ENCODE measurements at places on chromosomes 3 and 15. TPM values are rescaled to one million over a fixed set of nuclear protein-coding genes. Genes with fewer than 3 reads are reported as not detected.

GRCh38 chr3:112649478-112649735, 8.5 kb upstream of the CCDC80 start:
- DNase-seq = no peak
- H3K27me3 ChIP-seq = no peaks in the 10 kb centered on the region
- H3K27ac ChIP-seq = no peak overlapping the region
- H3K36me3 ChIP-seq = no peaks in the 10 kb centered on the region

DNA sequence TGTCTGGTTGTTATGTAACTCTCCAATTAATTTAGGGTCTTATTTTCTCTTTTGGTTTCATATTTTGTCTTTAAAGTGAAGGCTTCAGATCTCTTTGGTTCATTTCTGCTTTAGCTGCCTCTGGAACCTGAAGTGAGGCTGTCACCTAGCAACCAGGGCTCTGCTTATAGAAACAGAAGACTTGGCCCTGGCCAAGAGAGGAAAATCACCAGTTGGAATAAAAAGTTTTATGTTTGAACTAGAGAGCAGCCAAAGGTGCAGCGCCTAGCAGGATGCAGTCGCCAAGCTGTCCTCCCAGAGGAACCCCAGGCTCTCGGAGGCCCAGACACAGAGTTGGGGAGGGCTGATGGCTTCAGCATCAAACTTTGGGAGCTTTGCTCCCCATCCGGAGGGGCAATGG, 41.1 kb downstream of the LYZL4 start:
- H3K27ac ChIP-seq = no peak overlapping the region
- H3K4me3 ChIP-seq = no peak overlapping the region
- no peaks in the 10 kb centered on the region for H3K36me3 ChIP-seq
- no peaks in the 10 kb centered on the region for H3K27me3 ChIP-seq

TGM5 gene
- 0.22 TPM for total RNA-seq

DNA sequence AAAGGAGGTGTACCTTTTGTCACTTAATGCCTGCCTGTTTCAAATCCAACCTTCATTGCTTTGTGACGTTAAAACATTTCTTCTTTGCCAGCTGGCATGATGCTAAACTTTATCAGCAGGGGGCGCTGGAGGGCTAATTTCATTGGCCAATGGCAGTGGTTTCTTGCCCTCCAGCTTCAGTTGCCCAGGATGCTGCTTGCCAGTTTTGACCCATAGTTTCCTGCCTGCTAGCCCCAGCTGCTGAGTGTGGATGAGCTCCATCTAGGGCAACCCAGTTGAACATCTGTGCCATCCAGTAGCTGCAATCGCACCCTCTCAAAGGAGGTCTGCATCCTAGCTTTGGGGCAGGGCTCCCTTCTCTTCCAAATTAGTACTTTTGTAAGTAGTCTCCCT, 22.1 kb downstream of the ACKR2 start:
- no peaks in the 10 kb centered on the region for H3K27me3 ChIP-seq
- DNase-seq = peak; percentile 73
- H3K4me1 ChIP-seq = peaks cover 50% of the 10 kb centered on the region
- H3K27ac ChIP-seq = no peak overlapping the region
- H3K36me3 ChIP-seq = no peaks in the 10 kb centered on the region

MAGEL2 gene
- total RNA-seq = not detected

DNA sequence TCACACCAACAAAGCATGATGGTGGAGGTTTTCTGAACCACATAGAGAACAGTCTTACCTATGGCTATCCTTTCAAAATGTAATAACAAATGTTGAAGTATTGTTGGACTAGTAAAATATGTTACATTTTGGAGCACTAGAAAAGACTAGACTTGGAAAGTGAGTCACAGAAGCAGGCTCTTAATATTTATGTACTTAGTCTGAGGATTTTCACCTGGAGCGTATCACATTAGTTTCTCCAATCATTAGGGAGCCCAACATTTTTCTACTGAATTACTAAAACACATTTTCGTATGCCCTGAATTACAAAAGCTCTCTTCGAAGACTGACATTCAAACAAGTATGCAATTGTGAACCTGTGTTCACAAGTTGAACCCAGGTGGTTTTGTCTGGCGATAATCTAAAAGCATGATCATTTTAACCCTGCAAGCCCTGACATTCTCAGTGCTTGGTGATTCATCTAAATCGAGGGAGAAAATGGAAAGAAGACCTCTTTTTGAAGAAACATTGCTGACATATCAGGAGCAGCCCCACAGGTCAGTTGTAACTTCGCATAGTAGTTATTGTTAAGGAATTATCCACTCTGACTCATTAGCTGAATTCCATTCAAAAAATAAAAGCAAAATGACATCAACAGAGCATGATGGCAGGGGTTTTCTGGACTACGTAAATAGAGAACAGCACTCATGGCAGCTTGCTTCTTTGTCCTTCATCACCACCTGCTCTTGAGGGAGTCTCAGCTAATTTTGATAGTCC, 679.8 kb upstream of the NECTIN3 start:
- H3K36me3 ChIP-seq = no peaks in the 10 kb centered on the region
- no peak for DNase-seq
- no peak overlapping the region for H3K4me3 ChIP-seq
- H3K27me3 ChIP-seq = no peaks in the 10 kb centered on the region
- H3K27ac ChIP-seq = no peak overlapping the region

DNA sequence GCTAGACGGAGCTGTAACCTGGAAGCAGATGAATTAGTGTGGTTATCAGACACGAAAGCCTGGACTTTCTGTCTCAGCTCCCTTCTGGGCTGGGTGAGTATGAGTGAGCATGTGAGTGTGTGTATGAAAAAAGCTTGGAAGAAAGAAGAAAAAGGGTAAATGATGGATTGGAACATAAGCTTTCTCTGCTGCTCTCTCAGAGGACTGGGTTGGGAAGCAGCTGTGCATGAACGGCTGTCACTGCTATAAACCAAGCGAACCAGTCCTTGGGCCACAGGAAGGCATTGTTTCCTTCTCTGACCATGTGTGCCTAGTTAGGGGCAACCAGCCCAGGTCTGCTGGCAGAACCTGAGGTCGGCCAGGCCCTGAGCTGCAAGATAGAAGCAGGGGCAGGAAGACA, 37.0 kb downstream of the UMPS start:
- H3K27ac ChIP-seq = no peak overlapping the region
- DNase-seq = no peak
- H3K27me3 ChIP-seq = no peaks in the 10 kb centered on the region
- H3K4me3 ChIP-seq = no peak overlapping the region
- peaks cover 51% of the 10 kb centered on the region for H3K36me3 ChIP-seq

DNA sequence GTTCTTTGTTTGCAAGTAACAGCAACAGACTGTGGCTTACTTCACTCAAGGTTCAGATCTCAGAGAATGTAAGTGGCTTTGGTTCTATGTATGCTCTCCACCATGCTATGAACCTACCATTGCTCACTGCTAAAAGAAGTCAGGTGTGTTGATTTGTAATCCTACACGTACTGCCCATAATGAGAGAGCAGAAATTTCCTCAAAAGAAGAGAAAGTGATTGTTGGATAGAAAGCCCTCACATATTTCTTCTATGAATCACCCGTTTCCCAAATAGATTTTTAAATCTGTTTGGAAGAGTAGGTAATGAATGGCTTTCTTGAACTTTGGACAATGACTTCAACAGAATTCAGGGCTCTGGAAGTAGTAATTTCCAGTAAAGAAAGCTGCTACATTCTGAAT, 565.4 kb downstream of the ROBO2 start:
- H3K4me3 ChIP-seq = no peak overlapping the region
- H3K27me3 ChIP-seq = no peaks in the 10 kb centered on the region
- no peaks in the 10 kb centered on the region for H3K36me3 ChIP-seq
- peaks cover 12% of the 10 kb centered on the region for H3K4me1 ChIP-seq

GRCh38 chr15:100116416-100117190, 225.2 kb downstream of the ADAMTS17 start:
- no peaks in the 10 kb centered on the region for H3K27me3 ChIP-seq
- no peak overlapping the region for H3K27ac ChIP-seq
- DNase-seq = no peak

DNA sequence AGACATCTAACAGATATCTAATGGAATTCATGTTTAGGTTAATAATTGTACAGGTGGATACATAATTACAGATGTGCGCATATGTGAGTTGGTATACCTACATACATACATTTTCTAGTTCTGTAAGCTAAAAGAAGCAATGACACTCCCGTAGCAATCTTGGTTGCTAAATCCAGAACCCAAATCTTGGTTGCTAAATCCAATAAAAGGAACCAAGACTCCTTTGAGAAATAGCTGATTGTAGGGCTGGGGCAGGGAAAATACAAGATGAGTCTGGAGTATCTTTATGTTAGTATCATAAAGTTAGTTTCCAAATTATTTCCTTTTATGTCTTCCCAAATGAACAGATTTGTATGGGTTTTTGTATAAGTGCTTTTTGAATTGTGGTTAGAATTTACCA, 135.2 kb downstream of the TMCC1 start:
- no peak overlapping the region for H3K27ac ChIP-seq
- no peak for DNase-seq
- H3K36me3 ChIP-seq = no peaks in the 10 kb centered on the region
- H3K27me3 ChIP-seq = no peaks in the 10 kb centered on the region

FAIM gene
- total RNA-seq = 25.8 TPM

- peaks cover 49% of the 10 kb centered on the region for H3K36me3 ChIP-seq
- H3K4me1 ChIP-seq = no peaks in the 10 kb centered on the region
- peak; percentile 32 for DNase-seq
- no peak overlapping the region for H3K4me3 ChIP-seq
These were observed 599.0 kb downstream of the MAGI1 start for GRCh38 chr3:65439641-65440284.

GRCh38 chr15:68368731-68369435, 63.1 kb downstream of the ITGA11 start:
- H3K27me3 ChIP-seq = peaks cover 19% of the 10 kb centered on the region
- no peaks in the 10 kb centered on the region for H3K4me1 ChIP-seq
- H3K4me3 ChIP-seq = no peak overlapping the region
- no peak for DNase-seq
- no peaks in the 10 kb centered on the region for H3K36me3 ChIP-seq
- no peak overlapping the region for H3K27ac ChIP-seq

DNA sequence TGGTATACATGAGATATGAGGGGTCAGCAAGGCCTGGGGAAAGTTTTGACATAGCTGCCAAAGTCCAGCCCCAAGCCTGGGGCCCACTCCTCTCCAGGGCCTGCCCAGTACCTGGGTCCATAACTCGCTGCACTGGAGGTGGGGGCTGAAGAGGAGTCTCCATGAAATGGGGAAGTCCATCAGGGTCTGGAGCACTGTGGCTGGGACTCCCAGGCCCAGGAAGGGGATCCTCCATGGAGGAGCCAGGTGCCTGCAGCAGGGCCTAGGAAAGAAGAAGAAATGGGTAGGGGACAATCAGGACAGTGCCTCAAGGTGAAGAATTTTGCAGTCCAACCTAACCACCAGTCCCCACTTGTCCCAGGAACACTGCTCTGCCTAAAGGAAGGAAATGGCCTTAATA, 8.2 kb downstream of the GORASP1 start:
- peaks cover 59% of the 10 kb centered on the region for H3K36me3 ChIP-seq
- H3K27ac ChIP-seq = no peak overlapping the region
- no peak overlapping the region for H3K4me3 ChIP-seq
- H3K27me3 ChIP-seq = no peaks in the 10 kb centered on the region
- DNase-seq = no peak

GRCh38 chr3:152319256-152319655, 50.5 kb downstream of the MBNL1 start:
- peaks cover 25% of the 10 kb centered on the region for H3K4me1 ChIP-seq
- DNase-seq = no peak
- H3K27me3 ChIP-seq = no peaks in the 10 kb centered on the region
- H3K27ac ChIP-seq = no peak overlapping the region
- H3K4me3 ChIP-seq = no peak overlapping the region

ADIPOQ gene
- total RNA-seq = not detected

DNA sequence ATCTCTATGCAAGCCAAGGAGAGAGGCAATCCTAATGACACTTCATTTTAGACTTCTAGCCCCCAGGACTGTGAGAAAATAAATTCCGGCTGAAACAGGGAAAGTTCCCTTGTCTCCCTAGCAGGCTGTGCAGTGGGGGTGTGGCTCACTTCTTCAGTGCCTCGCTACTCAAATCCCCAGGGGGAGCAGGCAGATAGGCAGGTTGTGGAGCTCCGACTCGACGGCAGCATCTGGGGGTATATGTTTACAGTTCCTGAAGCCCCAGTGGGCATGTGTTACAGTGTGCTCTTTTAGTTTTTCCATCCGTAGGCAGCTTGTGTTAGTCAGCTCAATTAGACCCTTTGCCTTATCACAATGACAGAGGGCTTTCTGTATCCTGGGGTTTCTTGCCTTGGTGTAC, 836.5 kb downstream of the PDCD6IP start:
- H3K4me1 ChIP-seq = no peaks in the 10 kb centered on the region
- H3K4me3 ChIP-seq = no peak overlapping the region
- H3K27ac ChIP-seq = no peak overlapping the region

GRCh38 chr3:105842449-105842848, 26.4 kb downstream of the CBLB start:
- peaks cover 8% of the 10 kb centered on the region for H3K4me1 ChIP-seq
- DNase-seq = no peak
- 0 out of 3 replicates have a peak, but pooled peaks cover 2% of the 10 kb centered on the region for H3K36me3 ChIP-seq
- H3K27me3 ChIP-seq = no peaks in the 10 kb centered on the region

DNA sequence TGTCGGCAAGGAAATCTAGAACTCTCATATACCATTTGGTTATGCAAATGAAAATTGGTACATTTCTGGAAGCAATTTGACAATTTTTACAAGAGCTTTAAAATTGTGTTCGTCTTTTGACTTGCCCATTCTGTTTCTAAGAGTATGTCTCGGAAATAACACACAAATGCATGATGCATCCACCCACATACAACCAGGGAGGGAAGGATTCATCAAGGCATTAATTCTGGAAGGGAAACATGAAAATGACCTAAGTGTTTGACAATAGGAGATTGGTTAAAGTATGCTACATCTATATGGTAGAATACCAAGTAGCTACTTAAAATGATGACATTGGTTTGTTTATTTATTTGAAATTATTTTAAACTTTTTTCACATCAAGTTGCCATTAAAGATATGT, 58.6 kb downstream of the PIAS1 start:
- DNase-seq = no peak
- no peak overlapping the region for H3K4me3 ChIP-seq
- no peak overlapping the region for H3K27ac ChIP-seq
- peaks cover 42% of the 10 kb centered on the region for H3K4me1 ChIP-seq

ISLR gene
- total RNA-seq = not detected

DNA sequence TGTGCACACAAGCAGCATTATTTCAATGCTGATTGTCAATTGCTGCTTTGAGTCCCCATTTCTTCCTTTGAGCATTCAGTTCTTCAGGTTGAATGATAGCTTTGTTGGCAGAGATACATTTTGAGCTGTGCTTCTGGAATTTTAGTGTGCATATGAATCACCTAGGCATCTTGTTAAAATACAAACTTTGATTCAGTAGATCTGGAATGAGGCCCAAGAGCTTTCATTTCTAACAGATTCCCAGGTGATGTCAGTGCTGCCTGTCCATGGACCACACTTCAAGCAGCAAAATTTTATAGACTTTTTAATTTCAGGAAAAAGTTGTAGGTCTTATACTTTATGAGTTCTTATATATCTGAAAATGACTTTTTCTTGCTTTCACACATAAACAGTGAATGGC, 131.1 kb downstream of the ADAMTSL3 start:
- H3K27me3 ChIP-seq = no peaks in the 10 kb centered on the region
- no peaks in the 10 kb centered on the region for H3K4me1 ChIP-seq
- no peak overlapping the region for H3K4me3 ChIP-seq
- no peak overlapping the region for H3K27ac ChIP-seq
- H3K36me3 ChIP-seq = no peaks in the 10 kb centered on the region

FSD2 gene
- not detected for total RNA-seq
